PC-3 (cell line): ENCODE measurements at places on chromosomes 6 and 20. TPM values are rescaled to one million over a fixed set of nuclear protein-coding genes. Genes with fewer than 3 reads are reported as not detected.

DNA sequence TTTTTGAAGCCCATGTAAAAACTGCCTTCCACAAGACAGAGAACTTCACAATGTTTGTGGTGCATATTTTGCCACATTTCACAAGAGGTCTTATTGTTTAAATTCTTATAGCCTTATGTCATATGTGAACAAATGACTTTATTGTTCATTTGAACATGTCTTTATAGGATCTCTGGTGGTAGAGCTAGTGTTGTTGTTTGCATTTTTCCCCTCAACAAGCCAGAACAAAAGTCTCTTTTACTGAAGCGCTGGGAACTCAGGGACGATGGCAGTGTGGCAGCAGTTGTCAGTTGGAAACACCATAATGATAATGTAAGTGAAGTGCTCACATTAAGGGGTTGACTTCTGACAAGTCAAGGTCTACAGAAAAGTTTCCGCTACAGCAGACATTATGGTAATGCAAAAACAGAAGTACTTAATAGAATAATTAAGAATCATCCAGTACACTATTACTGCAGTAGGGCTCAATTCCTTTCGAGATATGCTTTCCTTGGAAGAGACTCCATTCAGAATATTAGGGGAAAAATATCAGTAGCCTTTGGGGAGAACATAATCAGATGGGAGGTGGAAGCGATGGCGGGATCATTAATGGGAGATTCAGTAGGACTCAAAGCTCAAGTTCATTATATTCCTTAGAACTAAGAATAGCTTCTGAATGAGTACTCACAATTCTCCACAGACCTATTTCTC is 180.0 kb downstream of the GJA10 start:
- H3K4me1 ChIP-seq: no peaks in the 10 kb centered on the region
- H3K36me3 ChIP-seq: no peaks in the 10 kb centered on the region
- H3K27me3 ChIP-seq: no peaks in the 10 kb centered on the region
- H3K4me3 ChIP-seq: no peak overlapping the region

- no peaks in the 10 kb centered on the region for H3K4me1 ChIP-seq
- no peak for DNase-seq
- H3K36me3 ChIP-seq: no peaks in the 10 kb centered on the region
- no peak overlapping the region for H3K4me3 ChIP-seq
- H3K27ac ChIP-seq: no peak overlapping the region
These were observed 1.4 kb downstream of the FGD2 start for GRCh38 chr6:37006793-37007339.

- no peak for DNase-seq
- H3K36me3 ChIP-seq: no peaks in the 10 kb centered on the region
- H3K4me1 ChIP-seq: no peaks in the 10 kb centered on the region
- H3K27me3 ChIP-seq: no peaks in the 10 kb centered on the region
These were observed 12.9 kb downstream of the SALL4 start for GRCh38 chr20:51789434-51789833.

- peak; percentile 37 for DNase-seq
- no peaks in the 10 kb centered on the region for H3K4me1 ChIP-seq
- no peaks in the 10 kb centered on the region for H3K36me3 ChIP-seq
- H3K4me3 ChIP-seq: no peak overlapping the region
- peaks cover 36% of the 10 kb centered on the region for H3K27me3 ChIP-seq
- no peak overlapping the region for H3K27ac ChIP-seq
These were observed 19.4 kb upstream of the KCNB1 start for GRCh38 chr20:49501917-49502316.

GRCh38 chr20:51467956-51468626 is 74.4 kb downstream of the NFATC2 start:
- no peak overlapping the region for H3K27ac ChIP-seq
- no peak for DNase-seq
- no peaks in the 10 kb centered on the region for H3K27me3 ChIP-seq
- peaks cover 6% of the 10 kb centered on the region for H3K4me1 ChIP-seq

- peaks cover 46% of the 10 kb centered on the region for H3K4me1 ChIP-seq
- no peak overlapping the region for H3K4me3 ChIP-seq
- H3K36me3 ChIP-seq: no peaks in the 10 kb centered on the region
- H3K27ac ChIP-seq: no peak overlapping the region
- no peaks in the 10 kb centered on the region for H3K27me3 ChIP-seq
These were observed 897.1 kb downstream of the TFAP2A start for GRCh38 chr6:9517806-9518205.

GRCh38 chr20:35284992-35285805 is 627 bp upstream of the EIF6 start:
- no peaks in the 10 kb centered on the region for H3K27me3 ChIP-seq
- peak overlapping the region; percentile 72 for H3K27ac ChIP-seq
- DNase-seq: no peak
- peaks cover 16% of the 10 kb centered on the region for H3K4me1 ChIP-seq

- H3K27ac ChIP-seq: peak overlapping the region; percentile 97
- H3K27me3 ChIP-seq: no peaks in the 10 kb centered on the region
- peaks cover 52% of the 10 kb centered on the region for H3K4me1 ChIP-seq
These were observed 121.6 kb downstream of the ADAT2 start for GRCh38 chr6:143328876-143329275.

GRCh38 chr20:50919567-50919966 is 11.7 kb downstream of the ADNP start:
- no peak overlapping the region for H3K27ac ChIP-seq
- DNase-seq: peak; percentile 58
- H3K27me3 ChIP-seq: no peaks in the 10 kb centered on the region
- no peak overlapping the region for H3K4me3 ChIP-seq

- peaks cover 21% of the 10 kb centered on the region for H3K4me1 ChIP-seq
- DNase-seq: no peak
- H3K4me3 ChIP-seq: no peak overlapping the region
- no peaks in the 10 kb centered on the region for H3K27me3 ChIP-seq
- H3K36me3 ChIP-seq: no peaks in the 10 kb centered on the region
These were observed 29.2 kb upstream of the DST start for GRCh38 chr6:56671651-56672461.

- H3K4me3 ChIP-seq: no peak overlapping the region
- no peaks in the 10 kb centered on the region for H3K27me3 ChIP-seq
- no peak for DNase-seq
- H3K36me3 ChIP-seq: no peaks in the 10 kb centered on the region; the same call in 1 of the 2 replicates
- no peak overlapping the region for H3K27ac ChIP-seq
These were observed 25.7 kb downstream of the PRPH2 start for GRCh38 chr6:42696526-42697267.

- no peaks in the 10 kb centered on the region for H3K36me3 ChIP-seq
- no peak for DNase-seq
- no peak overlapping the region for H3K27ac ChIP-seq
These were observed 304.6 kb downstream of the CDH4 start for GRCh38 chr20:61556673-61557072.

GRCh38 chr6:139108378-139108777 is 26.5 kb upstream of the HECA start:
- no peaks in the 10 kb centered on the region for H3K4me1 ChIP-seq
- H3K4me3 ChIP-seq: no peak overlapping the region
- H3K27me3 ChIP-seq: no peaks in the 10 kb centered on the region
- DNase-seq: no peak
- no peak overlapping the region for H3K27ac ChIP-seq

DNA sequence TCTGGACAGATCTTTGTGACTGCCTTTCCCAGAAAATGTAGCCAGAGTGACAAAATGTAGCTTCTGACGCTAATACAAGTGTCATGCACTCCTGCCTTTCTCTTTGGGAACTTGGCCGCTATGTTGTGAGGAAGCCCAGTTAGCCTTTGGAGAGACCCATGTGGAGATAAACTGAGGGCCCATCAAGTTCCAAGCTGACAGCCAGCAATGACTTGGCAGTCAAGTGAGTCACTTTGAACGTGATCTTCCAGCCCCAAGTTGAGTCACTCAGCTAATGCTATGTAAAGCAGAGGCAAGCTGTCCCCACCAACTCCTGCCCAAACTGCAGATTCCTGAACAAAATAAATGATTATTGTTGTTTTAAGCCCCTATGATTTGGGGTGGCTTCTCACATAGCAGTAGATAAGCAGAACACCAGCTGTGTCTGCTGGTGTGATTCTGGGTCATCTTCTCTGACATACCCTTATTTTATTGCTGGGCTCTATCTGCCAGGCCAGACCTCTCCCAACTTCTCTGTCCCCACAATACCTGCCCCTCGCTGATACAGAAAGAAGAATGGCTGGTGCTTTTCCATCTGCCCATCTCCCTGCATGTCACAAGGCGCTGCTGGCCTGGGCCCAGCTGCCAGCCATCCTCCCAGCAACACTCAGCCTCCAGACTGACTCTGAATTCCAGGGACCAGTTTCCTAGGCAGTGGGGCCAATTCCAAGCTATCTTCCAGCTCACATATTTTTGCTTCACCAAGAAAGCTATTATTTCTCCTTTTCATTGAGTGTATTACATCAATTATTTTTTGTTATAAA is 274.8 kb downstream of the LRFN2 start:
- no peaks in the 10 kb centered on the region for H3K36me3 ChIP-seq
- H3K27ac ChIP-seq: no peak overlapping the region
- H3K4me1 ChIP-seq: no peaks in the 10 kb centered on the region
- peaks cover 12% of the 10 kb centered on the region; the same call in 1 of the 2 replicates for H3K27me3 ChIP-seq

- no peak for DNase-seq
- peaks cover 19% of the 10 kb centered on the region for H3K4me1 ChIP-seq
- H3K4me3 ChIP-seq: no peak overlapping the region
- H3K27ac ChIP-seq: no peak overlapping the region
- no peaks in the 10 kb centered on the region for H3K36me3 ChIP-seq
These were observed 275.1 kb downstream of the GRIK2 start for GRCh38 chr6:101668496-101669030.

DNA sequence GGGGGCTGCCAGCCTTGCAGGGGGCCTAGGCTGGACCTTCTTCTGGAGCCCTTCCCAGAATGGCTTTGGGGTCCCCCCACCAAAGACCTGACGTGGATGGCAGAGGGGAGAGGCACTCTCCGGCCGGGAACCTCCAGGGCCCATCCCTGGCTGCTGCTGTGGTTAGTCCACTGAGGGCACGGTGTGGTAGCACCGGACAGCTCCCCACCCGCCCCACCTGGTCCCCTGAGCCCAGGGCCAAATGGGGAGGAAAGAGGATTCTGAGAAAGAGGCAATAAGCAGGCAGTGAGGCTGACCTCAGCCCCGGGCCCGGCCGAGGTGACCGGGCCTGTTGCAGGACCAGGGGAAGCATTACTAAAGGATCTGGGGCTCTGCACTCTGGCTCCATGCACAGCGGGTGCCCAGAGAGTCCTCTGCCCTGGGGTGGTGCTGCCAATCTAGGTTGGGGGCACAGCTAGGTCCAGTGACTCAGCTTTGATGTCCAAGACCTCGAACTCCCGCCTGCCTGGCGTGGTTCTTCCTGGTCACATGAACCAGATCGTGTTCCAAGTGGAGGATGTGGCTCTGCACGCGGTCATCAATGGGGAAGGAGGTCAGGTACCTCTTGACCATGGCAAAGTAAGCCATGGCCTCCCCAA is 2.2 kb downstream of the CENPB start:
- peak overlapping the region; percentile 73 for H3K4me3 ChIP-seq
- peaks cover 41% of the 10 kb centered on the region for H3K4me1 ChIP-seq
- H3K36me3 ChIP-seq: 0 out of 2 replicates have a peak, but pooled peaks cover 3% of the 10 kb centered on the region

GRCh38 chr20:49245921-49246740 is 26.9 kb downstream of the DDX27 start:
- no peaks in the 10 kb centered on the region for H3K27me3 ChIP-seq
- H3K4me3 ChIP-seq: no peak overlapping the region
- H3K36me3 ChIP-seq: peaks cover 75% of the 10 kb centered on the region
- DNase-seq: peak; percentile 70
- no peaks in the 10 kb centered on the region for H3K4me1 ChIP-seq

- DNase-seq: peak; percentile 7
- H3K27me3 ChIP-seq: no peaks in the 10 kb centered on the region
- H3K4me1 ChIP-seq: no peaks in the 10 kb centered on the region
- no peaks in the 10 kb centered on the region for H3K36me3 ChIP-seq
These were observed 274.0 kb downstream of the MAFB start for GRCh38 chr20:40414843-40415615.

GRCh38 chr6:26233649-26234420 is 131.2 kb upstream of the BTN3A2 start:
- peak overlapping the region; percentile 68 for H3K4me3 ChIP-seq
- H3K36me3 ChIP-seq: no peaks in the 10 kb centered on the region
- H3K27ac ChIP-seq: peak overlapping the region; percentile 79
- no peaks in the 10 kb centered on the region for H3K27me3 ChIP-seq

- H3K27ac ChIP-seq: no peak overlapping the region
- H3K4me1 ChIP-seq: no peaks in the 10 kb centered on the region
- peak; percentile 98 for DNase-seq
- no peaks in the 10 kb centered on the region for H3K36me3 ChIP-seq
- H3K27me3 ChIP-seq: peaks cover 12% of the 10 kb centered on the region; the same call in 1 of the 2 replicates
These were observed 147.8 kb upstream of the RALGAPA2 start for GRCh38 chr20:20860078-20860806.

- peak overlapping the region; percentile 61 for H3K27ac ChIP-seq
- no peak for DNase-seq
- no peaks in the 10 kb centered on the region for H3K36me3 ChIP-seq
- H3K4me3 ChIP-seq: no peak overlapping the region
- no peaks in the 10 kb centered on the region for H3K27me3 ChIP-seq
- peaks cover 48% of the 10 kb centered on the region for H3K4me1 ChIP-seq
These were observed 22.4 kb upstream of the TGM2 start for GRCh38 chr20:38187517-38187916.

DNA sequence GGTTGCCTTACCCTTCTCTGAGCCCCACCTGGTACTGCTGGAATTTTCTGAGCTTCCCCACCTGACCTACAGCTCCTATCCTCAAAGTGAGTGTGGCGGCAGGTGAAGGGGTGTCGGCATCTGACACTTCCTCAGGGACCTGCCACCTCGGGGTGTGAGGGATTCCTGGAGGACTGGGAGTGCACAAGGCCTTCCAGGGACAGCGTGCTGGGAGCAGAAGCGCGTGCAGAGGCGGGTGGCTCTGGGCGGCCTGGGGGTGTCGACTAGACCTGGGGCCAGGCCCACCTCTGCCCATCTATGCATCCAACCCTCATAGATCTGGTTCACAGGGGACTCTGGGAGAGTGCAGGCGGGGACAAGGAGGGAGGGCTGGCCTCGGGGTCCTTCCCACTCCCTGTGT is 7.8 kb downstream of the DLGAP4 start:
- H3K27me3 ChIP-seq: 0 out of 2 replicates have a peak, but pooled peaks cover 6% of the 10 kb centered on the region
- DNase-seq: no peak

DNA sequence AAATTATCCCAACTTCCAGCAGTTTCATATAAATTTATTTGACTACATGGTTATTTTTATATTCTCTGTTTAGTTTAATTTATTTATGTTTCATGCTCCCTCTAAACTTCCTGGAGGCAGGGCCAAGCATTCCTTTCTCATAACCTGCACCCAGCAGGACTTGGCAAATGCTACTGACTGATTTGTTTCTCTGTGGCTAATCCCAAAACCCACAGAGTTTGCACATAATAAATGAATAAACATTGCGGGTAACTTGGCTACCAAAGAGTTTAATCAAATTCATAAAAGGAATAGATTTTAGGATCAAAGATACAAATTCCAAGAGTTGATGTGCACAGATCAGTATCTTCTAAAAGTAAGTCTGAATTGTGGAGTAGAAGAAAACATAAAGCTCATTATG is 239.5 kb downstream of the SLC35F1 start:
- H3K4me3 ChIP-seq: no peak overlapping the region
- H3K4me1 ChIP-seq: no peaks in the 10 kb centered on the region
- H3K27ac ChIP-seq: no peak overlapping the region

GRCh38 chr6:42642794-42643193 is 79.0 kb downstream of the UBR2 start:
- H3K36me3 ChIP-seq: peaks cover 30% of the 10 kb centered on the region
- H3K27ac ChIP-seq: no peak overlapping the region
- no peaks in the 10 kb centered on the region for H3K27me3 ChIP-seq
- no peaks in the 10 kb centered on the region for H3K4me1 ChIP-seq
- no peak overlapping the region for H3K4me3 ChIP-seq

LST1 gene
- total RNA-seq: not detected in 2 replicates

LPIN3 gene
- total RNA-seq: 24.1 and 27.9 TPM in 2 replicates

TMEM170B gene
- 0.52 and 0.66 TPM in 2 replicates for total RNA-seq

ADGRF1 gene
- 82.6 and 104 TPM in 2 replicates for total RNA-seq

FAXC gene
- total RNA-seq: 3.9 and 5.4 TPM in 2 replicates

TBX18 gene
- not detected in 2 replicates for total RNA-seq

PSMB8 gene
- 21.2 and 31.6 TPM in 2 replicates for total RNA-seq

AFG1L gene
- 3.6 and 4.1 TPM in 2 replicates for total RNA-seq

GPSM3 gene
- total RNA-seq: 5.0 and 7.1 TPM in 2 replicates

KIF25 gene
- total RNA-seq: not detected in 2 replicates

FILIP1 gene
- not detected in 2 replicates for total RNA-seq

COL11A2 gene
- 0.58 and 0.63 TPM in 2 replicates for total RNA-seq
